ENCODE measurements at places on chromosomes 11 and 22. TPM values are rescaled to one million over a fixed set of nuclear protein-coding genes. Genes with fewer than 3 reads are reported as not detected.

The KRTAP5-8 gene
- total RNA-seq = not detected

The SCN3B gene
- 0.05 TPM for total RNA-seq

The UBE4A gene
- total RNA-seq = 49.9 TPM

The RASSF10 gene
- not detected for total RNA-seq

The CYP2D6 gene
- total RNA-seq = 1.9 TPM

The YAP1 gene
- total RNA-seq = 88.6 TPM

The SLC25A45 gene
- total RNA-seq = 3.9 TPM

The ZBTB16 gene
- 0.30 TPM for total RNA-seq

All from HCT116 (cell line).